Hematopoietic multipotent progenitor cell treated with erythropoietin and hydrocortisone succinate and interleukin-3 and kit ligand, for 6 days (in vitro differentiated cells): ENCODE measurements at places on chromosomes 1 and 21.
A peak's percentile ranks its signal among the peaks of the same experiment; 100 is the strongest.

DNA sequence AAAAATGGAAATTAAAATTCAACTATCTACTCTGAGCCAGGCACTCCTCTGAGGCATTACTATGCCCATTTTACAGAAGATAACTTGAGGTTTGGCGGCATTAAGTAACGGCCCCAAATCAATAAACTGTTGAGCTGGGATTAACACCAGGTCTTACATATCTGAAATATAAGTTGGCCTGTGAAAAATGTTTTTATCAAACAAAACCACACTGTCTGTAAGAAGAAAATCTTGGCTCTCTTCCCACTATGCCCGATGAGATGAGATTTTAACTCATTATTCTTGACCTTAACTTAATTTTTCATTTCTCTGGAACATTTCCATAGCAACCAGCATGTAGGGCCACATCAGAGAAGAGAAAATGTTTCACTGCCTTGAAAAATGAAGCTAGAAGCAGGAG is 21.8 kb downstream of the RC3H1 start:
- peak; percentile 78 for DNase-seq

DNA sequence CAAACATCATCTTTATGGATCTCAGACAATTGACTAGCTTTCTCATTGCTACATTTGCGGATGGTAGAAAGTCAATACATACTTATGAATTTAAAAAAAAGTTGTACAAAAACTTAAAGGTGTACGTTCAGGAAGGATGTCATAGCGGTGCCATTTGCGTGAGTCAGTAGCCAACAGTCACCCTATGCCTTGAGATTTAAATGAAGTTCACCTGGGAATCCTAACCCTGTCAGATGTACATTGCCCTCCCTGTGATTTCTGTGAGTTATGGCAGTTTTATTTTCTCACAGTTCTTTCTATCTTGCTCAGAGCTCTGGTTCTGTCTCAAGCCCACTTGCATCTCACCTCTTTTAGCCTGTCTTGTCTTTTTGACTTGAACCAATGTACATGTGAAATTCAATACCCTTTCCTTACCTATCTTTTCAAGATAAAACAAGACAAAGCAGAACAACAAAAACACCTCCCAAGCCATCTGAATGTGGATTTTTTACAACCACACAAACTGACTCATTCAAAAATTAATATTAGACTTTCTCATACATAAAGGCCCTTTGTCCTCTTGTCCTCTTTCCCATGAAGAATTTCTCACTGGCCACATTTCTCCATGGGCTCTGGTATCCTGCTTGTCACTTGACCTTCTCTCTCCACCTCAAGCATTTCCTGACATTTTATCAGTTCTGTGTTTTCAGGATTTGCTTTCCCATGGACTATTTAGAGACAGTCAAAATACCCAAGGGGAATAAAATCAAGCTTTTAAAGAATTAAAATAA is 25.3 kb upstream of the ZNF697 start:
- DNase-seq = no peak

DNA sequence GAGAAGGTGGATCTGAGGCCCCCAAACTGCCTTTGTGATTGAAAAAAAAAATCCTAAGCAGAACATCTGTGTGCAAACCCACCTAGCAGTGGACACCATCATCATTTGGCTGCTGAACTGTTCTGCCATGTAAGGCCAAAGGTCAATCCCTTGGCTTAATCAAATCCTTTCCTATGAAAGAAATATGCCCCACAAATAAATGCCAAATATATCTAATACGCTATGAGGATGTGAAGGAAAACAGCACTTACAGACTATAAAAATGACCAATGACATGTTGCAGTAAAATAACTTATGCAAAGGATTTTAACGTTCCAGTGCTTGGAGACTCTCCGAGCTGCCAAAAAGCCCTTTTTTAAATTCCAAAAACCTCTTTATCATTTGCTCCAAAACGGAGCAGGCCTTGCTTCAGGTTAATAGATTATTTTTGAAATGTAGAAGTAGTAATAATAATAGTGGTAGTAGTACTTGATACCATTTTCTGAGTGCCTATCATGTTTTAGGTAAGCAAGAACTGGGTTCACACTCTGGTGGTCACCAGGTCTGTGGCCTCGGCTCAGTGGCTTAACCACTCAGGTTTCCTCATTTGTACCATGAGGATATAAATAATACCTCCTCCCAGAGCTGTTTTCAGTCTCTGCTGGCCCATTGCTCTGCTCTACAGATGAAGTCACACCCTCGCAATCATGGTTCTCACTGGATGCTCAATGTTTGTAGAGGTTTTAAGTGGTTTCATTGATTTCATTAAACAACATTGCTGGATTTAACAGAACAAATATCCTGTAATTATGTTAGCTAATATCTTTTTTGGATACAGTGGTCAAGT is 47.9 kb upstream of the EDEM3 start:
- DNase-seq = no peak

- no peak for DNase-seq
Measured at GRCh38 chr1:230094746-230095145, 27.7 kb downstream of the GALNT2 start.

GRCh38 chr1:115977499-115978258 is 1.4 kb downstream of the SLC22A15 start:
- DNase-seq = peak; percentile 51

DNA sequence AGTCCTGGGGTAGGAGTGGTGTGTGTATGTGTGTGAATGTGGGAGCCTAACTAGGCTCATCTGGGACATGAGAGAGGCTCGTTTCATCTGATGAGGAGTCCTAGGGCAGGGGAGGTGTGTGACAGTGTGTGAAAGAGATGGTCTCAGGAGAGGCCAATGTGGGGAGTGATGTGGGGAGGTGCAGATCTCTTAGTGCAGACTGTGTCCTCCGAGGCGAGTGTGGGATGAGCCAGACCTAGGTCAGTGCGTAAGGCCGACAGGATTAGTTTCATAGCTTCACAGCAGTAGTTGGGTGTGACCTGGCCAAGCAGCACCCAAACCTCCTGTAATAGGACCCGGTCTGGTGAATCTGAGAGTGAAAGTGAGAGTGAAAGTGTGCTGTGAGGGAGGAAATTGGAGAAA is 94.7 kb downstream of the LIPI start:
- DNase-seq = no peak

GRCh38 chr1:111463029-111463683 is 10.6 kb upstream of the C1orf162 start:
- peak; percentile 75 for DNase-seq

GRCh38 chr1:159826441-159827101 is at the start of gene SLAMF8:
SLAMF8 (plus strand) TSS chr1:159826873; CDS start chr1:159826899, 26 bp downstream.
- DNase-seq = peak; percentile 19

DNA sequence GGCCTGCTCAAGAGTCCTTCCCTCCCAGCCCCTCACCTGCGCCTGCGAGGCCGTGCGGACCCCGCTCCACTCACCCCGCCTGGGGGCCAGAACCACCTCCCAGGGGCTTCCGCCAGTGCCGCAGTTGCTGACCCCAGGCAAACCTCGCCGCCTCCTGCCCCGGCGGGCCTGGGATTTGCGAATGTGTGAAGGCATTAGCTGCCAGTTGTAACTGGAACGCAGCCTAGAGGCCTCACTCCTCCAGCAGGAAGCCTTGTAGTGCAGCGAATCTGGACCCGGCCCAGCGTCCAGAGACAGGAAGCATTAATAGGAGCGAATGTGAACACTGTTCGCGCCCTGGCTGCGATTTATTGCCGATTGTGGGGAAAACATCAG is 140.9 kb upstream of the ARHGEF16 start:
- no peak for DNase-seq

DNA sequence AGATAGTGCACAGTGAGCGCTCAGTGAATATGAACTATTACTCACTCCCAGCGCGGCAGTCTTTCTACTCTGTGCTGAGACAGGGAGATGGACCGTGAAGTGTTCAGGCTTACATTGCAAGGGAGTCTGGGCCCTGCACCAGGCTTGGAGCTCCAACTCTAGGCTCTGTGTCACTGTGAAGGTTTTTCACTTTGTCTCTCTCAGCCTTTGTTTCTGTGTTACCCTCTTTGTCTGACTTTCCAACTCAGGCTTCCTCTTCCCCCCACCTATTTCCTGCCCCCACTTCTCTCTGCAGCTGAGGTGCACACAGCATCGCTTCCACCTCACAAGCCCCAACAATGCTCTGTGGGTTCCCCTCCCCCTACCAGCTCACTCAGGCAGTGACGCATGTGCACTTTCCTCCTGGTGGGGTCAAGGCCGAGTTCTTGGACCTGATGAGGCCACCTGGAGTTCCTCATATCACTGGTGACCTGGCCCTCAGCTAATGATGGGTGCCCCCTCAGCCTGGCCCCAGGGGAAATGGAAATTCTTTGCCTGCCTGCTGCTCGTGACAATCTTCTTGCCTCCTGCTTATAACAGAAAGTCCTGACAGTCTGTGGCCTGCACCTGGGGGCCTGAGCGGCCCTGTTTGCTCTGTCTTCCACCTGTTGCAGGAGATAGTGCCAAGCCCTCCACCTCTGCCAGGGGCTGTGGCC is 1.1 kb upstream of the LCK start:
- DNase-seq = peak; percentile 25

- no peak for DNase-seq
Measured at GRCh38 chr1:193537266-193538002, 351.0 kb upstream of the B3GALT2 start.

DNA sequence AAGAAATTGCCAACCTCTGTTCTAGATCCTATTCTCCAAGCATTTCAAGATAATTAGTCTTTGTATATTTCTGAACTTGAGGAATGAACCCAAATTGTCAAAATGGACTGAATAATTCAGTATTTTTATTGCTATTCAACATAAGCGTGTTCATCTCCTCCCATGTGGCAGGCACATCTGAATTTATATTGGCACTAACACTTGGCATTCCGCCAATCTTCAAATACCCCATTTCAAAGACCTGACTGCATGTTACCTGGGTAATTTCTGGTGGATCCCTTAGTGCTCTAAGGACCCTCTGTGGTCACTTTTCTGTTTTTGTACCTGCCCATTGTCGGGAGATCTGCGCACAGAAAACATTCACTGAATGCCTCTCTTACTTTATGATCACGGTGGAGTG is 66.6 kb downstream of the BACE2 start:
- DNase-seq = no peak

DNA sequence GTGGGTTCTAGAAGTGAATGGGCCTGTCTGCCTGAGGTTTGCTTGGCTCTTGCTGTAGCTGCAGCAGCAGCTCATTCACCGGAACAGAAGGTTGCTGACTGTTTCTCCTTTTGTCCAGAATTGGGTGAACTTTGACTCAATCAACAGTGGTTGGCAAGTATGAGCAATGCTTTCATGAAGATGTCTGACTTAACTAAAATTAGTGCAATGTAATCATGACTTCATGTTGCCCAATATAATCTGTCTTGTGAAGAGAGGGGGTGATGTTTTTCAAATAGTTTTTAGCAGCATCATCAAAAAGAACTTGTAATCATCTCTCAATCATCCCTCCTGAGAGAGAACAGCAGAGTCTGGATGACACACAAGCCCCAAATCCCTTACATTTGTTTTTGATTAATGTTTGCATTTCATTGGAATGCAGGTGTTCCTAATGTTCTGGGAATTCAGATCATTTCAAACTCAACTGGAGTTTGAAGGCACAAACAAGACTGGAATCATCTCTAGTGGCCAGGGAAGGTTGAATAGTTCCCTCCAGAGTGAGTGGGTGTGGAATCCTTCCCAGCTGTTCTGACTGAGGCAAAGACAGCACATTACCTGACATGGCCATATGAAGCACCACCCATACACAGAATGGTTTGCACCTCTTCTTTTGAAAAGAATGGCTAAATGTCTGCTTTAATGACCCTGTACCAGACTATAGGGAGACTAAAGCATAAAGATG is 82.9 kb downstream of the HLX start:
- no peak for DNase-seq

- DNase-seq = no peak
Measured at GRCh38 chr1:2320006-2320405, 71.3 kb downstream of the MORN1 start.

- no peak for DNase-seq
Measured at GRCh38 chr21:42039911-42040351, 29.8 kb upstream of the ZBTB21 start.

DNA sequence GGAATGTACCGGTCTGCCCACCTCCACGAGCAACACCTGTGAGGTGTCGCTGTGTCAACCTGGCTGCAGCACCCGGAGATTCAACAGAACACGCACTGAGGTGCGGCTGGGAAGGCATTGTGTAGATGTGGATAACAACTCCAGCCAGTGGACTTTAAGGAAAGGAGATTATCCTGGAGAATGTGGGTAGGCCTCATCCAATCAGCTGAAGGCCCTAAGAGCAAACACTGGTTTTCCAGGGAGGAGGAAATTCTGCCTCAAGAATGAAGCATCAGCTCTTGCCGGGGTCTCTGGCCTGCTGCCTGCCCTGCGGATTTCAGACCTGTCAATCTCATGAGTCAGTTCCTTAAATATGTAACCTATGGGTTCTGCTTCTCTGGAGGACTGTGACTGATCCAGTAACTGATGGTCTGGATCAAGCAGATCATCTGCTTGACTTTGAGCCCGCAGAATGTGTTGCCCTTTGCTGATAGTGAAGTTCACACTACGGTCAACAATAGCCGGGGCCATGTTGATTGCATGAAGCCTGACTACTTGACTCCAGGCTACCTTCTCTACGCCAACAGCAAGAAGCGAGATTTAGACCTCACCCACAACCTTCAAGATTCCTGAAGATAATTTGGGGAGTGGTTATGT is 15.9 kb upstream of the PRDM15 start:
- peak; percentile 49 for DNase-seq

DNA sequence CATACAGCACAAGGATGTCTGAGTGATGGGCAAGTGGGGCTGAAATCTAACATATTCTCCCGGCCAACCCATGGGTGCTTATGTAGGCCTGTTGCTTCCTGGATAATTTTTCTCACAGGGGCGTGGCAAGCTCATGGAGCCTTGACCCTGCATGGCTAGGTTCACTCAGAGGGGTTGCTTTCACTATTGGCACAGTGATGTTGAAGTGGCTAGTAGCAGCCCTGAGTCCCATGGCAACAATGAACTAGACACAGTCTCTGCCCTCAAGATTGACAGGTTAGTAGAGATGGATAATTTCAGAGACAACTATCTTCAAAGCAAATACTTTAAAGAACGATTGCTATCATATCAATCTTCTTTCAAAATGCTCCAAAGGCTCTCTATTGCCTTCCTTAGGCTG is 6.5 kb upstream of the MAB21L3 start:
- no peak for DNase-seq

GRCh38 chr21:15455819-15456462 is 273.8 kb upstream of the USP25 start:
- no peak for DNase-seq

DNA sequence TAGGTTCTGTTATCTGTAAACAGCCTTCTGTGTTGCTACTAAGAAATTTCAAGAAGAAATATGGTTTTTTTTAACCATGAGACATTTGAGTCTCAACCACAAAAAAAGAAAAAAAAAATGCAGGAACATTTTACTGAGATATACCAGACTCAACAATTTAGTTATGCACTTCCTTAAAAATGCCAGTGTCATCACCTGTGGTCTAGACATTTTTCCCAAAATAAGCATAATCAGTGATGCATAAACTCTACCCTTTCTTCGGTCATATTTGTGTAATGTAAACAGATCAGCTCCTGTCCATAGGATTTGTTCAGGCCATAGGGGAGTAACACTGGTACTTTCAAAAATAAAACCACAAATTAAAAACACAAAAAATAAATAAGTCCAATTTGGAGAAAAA is 122.6 kb upstream of the TNFSF4 start:
- peak; percentile 29 for DNase-seq

- DNase-seq = no peak
Measured at GRCh38 chr1:41835485-41835884, 83.2 kb downstream of the HIVEP3 start.
